Activated CD8-positive, alpha-beta memory T cell treated with anti-CD3 and anti-CD28 coated beads for 4 hours (primary cell): ENCODE measurements at places on chromosomes 2 and 18.

DNA sequence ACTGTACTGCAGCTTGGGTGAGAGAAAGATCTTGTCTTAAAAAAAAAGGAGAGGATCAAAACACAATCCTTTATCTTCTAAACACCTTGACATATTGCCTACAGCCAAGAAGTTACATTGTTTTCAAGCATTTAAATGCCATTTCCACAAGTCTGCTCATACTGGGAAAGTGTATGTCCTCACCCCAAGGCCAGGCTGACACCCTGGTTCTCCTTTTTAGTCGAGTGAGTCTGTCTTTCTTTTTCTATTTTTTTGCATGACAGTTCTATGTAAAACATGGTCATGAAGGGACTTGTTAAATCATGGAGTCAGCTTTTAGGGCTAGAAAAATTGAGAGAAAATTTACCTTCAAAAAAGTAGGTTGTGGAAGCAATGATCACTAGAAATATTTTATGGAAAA is 233.3 kb downstream of the FAM210A start:
- no peak for DNase-seq

DNA sequence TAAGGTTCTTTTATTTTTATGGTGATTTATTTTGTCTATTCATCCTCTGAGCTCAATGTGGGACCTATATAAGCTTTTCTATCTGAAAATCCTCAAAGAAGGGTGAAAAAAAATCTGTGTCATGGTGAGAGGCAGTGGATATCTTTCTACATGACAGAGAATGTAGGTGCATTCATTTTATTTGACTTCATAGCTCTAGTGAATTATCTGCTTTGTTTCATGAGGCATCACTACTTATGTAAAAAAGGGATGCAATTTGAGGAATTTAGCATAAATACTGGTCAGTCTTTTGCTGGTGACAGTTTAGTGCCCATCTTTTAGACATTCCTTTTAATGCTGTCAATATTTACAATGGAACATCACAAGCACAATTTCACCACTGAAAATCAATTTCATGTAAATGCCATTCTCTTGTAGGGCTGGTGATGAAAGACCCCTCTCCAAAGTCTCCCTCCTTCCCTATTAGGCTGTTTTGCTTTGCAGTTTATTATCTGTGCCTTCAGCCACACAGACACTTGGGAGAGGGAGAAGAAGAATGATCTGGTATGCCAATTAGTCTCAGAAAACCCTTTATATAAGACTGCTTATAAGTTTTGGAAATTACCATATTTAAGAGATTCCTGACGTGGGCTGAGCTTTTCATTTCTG is 148.3 kb upstream of the NXPH2 start:
- DNase-seq, result no peak

DNA sequence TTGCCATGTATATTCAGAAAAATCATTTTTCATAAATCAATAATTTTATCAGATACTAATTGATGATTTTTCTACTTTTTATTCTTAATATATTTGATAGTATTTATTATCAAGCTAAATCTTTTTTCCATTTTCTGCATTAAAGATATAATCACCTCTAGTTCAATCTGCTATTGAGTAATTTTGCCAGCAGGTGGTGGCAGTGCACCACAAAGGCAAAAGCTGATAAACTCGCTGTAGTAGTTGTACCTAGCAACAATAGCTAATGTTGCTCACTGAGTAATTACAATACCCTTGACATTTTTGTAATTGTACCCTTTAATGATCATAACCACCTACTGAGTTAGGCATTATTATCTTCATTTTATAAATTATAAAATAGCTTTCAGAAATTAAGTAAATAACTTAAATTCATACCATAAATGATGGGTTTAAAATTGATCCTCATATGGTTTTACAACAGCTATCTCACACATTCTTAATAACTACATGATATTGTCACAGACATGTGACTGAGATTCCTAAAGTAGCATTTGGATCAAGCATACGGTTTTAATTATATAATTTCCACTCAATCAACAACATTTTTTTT is 52.0 kb upstream of the CALCRL start:
- no peak for DNase-seq

GRCh38 chr2:199459286-199460100 is 1.8 kb upstream of the SATB2 start:
- DNase-seq, result no peak

DNA sequence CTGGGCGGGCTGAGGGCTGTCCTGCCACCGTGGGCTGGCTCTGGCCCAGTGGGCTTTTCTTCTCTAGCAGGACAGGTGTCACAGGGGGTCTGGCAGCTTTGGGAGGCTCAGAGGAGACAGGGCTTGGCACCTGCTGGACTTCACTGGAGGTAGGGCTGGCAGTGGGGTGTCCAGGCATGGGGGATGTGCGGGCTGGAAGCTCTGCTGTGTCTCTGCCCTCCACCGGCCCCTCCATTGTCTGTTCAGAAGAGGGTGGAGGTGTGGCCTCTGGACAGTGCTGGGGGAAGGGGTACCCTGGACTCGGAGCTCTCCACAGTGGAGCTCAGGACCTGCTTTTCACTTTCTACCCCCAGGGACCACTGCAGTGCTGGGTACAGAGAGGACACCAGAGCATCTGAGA is 9.2 kb downstream of the PTPRN start:
- DNase-seq, result no peak

GRCh38 chr2:19274439-19274838 is 84.0 kb downstream of the OSR1 start:
- no peak for DNase-seq
